ENCODE measurements at places on chromosomes 5 and 9.

- DNase-seq = no peak
Measured at GRCh38 chr9:22307013-22307711, 139.5 kb upstream of the DMRTA1 start.

DNA sequence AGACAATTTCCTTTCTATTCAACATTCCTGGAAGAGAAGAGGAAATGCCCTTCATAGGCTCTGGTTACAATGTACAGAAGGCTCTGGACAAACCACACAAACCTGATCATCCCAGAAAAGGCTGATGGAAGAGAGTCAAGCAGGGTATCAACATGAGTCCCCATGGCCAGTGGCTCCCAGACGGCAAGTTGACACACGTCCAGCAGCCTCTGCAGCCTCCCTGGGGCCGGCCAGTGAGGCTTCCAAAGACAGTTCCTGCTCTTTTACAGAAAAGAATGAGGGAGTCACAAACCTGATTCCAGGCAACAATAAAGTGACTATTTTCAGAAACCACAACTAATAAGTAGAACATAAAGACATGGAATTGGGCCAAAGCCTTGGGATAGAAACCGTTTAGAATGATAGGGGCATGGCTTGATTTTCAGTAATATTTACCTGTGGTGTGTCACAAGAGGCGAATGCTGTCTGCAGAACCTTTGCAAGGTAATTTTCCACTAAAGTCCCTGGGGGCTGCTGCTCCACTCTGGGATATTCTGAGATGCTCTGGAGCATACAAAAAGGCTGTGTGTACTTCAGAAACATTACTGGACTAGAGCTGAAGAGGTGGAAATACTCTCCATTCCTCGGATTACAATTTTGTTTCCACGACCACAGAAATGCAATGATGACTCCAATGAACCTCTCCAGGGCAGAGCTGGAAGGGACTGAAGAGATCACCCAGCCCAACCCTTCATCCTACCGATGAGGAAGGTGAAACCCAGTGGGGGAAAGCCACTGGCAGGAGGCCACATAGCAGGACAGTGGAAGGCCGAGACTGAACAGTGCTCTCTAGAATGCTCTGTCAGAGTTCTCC is 10.4 kb downstream of the MED27 start:
- no peak for DNase-seq

DNA sequence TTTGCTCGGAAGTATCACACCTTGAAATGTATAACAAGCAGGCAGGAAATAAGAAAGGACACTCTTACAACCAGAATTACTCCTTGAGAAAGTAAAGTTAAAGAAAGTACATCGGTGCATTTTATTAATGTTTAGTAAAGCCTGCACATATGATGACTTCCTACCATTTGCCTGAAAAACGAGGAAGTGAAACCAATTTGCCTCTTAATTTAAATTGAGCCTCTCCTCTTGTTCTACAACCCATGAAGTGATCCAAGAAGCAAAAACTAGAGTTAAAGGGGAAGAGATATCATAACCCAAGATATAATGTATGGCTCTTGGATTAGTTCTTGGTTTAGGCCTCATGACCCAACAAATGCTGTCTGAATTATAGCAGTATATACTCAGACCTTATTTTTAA is 95.6 kb downstream of the GNAQ start:
- no peak for DNase-seq

DNA sequence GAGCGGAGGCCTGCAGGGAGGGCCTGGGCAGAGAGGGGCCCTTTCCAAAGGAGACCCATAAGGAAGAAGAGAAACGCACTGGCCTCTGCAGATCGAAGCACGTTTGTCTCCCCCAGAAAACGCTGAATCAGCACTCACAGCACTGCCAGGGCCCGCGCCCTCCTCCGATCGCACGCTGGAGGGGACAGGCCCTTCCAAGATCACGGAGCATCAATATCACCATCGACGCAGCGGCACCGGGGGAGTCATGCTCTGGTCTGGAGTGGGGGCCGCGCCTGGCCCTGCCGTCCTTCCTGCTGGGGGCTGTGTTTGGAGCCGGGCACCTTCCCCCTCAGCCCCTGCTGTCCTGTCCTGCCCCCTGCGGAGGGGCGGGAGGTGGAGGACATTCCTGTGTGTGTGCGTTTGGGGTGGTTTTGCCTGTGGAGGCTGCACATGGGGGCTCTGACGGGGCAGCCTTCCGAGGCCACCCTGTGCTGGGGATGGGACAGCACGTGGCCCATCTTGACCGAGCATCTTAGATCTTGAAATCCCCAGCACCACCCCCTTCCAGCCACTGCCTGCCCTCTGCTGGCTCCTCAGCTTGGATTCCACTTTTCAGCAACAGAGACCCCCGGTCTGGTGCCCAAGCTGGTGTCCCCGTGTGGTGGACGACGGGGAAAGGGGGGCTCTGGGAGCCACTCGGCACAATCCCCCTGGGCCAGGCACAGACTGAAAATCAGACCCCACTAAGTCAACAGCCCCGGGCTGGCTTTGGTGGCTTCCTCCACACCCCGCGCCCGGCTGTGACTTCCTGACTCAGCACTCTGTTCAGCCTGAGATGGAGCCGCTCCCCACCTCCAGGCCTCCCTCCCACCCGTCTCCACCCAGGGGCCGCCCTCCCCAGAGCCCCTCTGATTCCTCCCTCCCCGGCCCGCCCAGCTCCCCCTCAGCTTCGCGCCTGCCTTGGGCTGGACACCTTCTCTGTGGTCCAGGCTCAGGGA is 8.3 kb downstream of the TMEM250 start:
- DNase-seq = no peak

DNA sequence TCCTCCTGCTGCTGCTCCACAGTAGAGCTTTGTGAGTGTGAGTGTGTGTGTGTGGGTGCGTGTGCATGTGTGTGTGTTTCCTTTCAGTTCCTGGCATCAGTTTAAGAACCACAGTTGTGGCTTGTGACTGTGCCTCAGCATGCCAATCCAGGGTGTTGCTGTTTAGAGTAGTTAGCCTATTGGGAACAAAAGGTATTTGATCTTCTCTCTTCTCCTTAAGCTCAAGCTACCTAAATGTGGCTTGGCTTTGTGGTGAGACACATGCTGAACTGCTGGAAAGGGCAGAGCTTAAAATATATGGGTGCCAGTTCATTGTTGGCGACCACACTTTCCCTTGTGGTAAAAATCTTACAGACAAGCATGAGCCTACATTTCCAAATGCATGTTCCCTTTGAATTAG is 116.6 kb upstream of the BNC2 start:
- DNase-seq = no peak

- DNase-seq = no peak
Measured at GRCh38 chr5:57452885-57453284, 29.7 kb downstream of the ACTBL2 start.

- DNase-seq = no peak
Measured at GRCh38 chr5:129653057-129653375, 94.9 kb upstream of the MINAR2 start.
